ENCODE measurements at places on chromosomes 4 and X.
A peak's percentile ranks its signal among the peaks of the same experiment; 100 is the strongest.

DNA sequence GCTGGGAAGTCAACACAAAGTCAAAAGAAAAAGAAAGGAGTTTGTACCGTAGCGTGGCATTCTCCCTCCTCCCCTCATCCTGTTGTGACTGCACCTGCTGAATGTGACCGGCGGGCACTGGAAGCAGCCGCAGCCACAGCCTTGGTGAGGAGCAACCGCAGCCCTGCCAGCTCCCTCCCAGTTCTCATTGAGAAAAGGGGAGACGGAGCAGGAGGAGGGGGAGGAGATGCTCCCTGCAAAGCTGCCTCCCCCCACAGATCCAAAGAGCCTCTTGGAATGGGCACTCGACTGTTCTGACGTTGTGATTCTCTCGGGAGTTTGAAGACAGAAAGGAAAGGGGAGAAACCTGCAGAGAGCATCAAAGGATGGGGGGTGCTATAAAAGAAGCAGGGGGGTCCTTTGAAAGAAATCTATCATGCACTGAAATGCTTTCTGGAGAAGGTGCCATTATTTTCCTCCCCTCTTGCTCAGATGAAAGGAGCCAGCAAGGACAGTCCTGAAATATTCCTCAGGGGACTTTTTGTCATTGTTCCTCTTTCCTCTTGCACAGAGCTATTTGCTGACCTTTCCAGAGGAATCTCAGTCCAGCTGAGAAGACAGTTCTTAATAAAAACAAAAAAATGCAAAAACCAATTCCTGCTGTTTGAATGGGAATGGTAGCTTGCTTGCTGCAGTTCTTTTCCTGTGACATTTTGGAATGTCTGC is 429.7 kb downstream of the MAPK10 start:
- peak; percentile 23 for DNase-seq

- DNase-seq = no peak
These were observed 49.1 kb downstream of the TMEM165 start for GRCh38 chr4:55444827-55445226.

DNA sequence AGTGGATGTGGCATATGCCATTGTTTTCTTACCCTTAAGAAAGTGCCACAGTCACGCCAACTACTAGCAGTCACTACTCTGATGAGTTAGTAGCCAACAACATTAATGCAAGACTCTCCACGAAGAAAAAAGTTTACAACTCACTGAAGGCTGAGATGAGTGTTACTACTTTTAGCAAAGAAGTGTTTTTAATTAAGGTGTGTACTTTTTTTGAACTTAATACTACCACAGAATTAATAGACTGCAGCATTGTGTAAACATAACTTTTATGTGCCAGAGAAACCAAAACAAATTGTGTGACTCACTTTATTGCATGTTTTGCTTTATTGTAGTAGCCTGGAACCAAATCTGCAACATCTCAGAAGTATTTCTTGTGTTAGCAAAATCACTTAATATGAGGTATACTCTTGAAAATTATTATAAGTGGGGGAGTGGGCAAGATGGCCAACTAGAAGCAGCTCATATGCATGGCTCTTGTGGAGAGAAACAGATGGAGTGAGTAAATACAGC is 2.2 kb upstream of the UGT2B4 start:
- no peak for DNase-seq

- no peak for DNase-seq
These were observed 21.7 kb downstream of the F8 start for GRCh38 chrX:155000841-155001240.

GRCh38 chr4:188959424-188959823 is 820.2 kb downstream of the TRIML1 start:
- DNase-seq = no peak

GRCh38 chrX:122363112-122363795 is 820.8 kb upstream of the GRIA3 start:
- no peak for DNase-seq

DNA sequence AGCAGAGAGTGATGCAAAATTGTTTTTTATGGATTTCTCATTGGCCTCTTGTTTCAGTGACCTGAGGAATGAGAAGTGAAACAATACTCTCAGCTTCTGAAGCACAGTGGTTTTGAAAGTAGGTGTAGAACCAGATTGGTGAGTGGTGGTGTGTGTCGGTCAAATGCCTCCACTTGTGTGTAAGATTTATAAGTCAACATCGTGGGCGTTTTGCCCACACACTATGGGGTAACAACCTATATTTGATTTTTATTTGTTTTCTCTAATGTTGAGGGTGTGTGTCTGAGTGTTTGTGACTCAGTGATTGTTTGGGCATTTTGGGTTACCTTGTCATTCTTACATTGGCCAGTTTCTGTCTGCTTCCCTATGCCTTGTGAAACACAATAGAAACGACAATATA is 23.3 kb downstream of the ADGRL3 start:
- DNase-seq = no peak
